Tongue (tissue), 3 donors: ENCODE measurements at places on chromosomes 12 and 14. TPM values are rescaled to one million over a fixed set of nuclear protein-coding genes. Genes with fewer than 3 reads are reported as not detected.

LUM gene
- total RNA-seq, result 449 TPM

PFDN5 gene
- total RNA-seq, result 300 TPM

USP44 gene
- total RNA-seq, result 0.31 TPM

KRT75 gene
- total RNA-seq, result 0.21 TPM

SMCO2 gene
- not detected for total RNA-seq

KRT82 gene
- total RNA-seq, result not detected

GLI1 gene
- total RNA-seq, result 5.6 TPM

RND1 gene
- total RNA-seq, result 2.9 TPM

SAMD4A gene
- total RNA-seq, result 95.8 TPM

PRICKLE1 gene
- total RNA-seq, result 34.4 TPM

KIF21A gene
- 34.9 TPM for total RNA-seq

CIDEB gene
- total RNA-seq, result 14.6 TPM

COQ5 gene
- 45.9 TPM for total RNA-seq

ZBTB39 gene
- total RNA-seq, result 6.4 TPM

P2RX2 gene
- total RNA-seq, result not detected
